ENCODE measurements at places on chromosomes 12 and 14.

- no peak for DNase-seq
Measured at GRCh38 chr14:88204221-88204620, 118.8 kb downstream of the KCNK10 start.

- no peak for DNase-seq
Measured at GRCh38 chr12:104956870-104957718, 996 bp downstream of the SLC41A2 start.

DNA sequence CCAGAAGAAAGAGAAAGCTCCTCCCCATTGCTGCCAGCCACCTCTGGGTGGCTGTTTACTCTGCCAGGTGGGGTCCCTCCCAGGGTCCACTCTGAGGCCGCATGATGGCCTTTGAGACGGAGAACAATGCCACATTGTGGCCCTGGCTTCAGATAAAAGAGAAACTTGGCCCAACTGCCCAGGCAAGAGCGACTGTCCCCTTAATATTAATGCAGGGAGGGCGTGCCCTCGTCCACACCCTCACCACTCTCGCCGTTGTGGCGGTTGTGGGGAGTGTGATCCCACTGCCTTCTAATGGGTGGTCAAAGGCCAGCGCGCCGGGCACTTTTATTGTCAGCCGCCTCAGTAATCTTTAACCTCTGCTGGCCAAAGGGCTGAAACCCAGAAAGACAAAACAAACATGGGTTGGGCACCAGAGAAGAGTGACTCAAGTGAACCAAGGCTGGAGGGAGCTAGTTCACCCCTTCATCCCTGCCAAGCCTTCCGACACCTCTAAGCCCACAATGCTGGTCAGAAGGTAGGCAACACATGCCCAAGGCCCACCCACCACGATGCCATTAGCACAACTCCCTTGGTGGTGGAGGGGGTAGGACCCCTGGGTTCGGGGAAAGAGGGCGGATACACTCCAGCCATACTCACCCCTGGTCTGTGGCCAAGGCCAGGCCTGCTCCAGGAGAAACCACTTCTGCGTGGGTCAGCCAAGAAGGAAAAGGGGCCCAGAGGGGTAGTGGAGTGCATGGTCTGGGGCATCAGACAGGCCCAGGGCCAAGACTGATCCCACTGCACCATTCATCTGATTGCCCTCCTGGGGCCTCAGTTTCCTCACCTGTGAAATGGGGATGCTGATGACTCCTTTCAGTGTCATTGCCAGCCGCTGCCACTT lies 44.5 kb upstream of the BCL11B start:
- no peak for DNase-seq

GRCh38 chr12:112130441-112130998 lies 5.2 kb downstream of the TRAFD1 start:
- peak; percentile 7 for DNase-seq

GRCh38 chr14:90985601-90986242 lies 74.7 kb downstream of the RPS6KA5 start:
- no peak for DNase-seq

DNA sequence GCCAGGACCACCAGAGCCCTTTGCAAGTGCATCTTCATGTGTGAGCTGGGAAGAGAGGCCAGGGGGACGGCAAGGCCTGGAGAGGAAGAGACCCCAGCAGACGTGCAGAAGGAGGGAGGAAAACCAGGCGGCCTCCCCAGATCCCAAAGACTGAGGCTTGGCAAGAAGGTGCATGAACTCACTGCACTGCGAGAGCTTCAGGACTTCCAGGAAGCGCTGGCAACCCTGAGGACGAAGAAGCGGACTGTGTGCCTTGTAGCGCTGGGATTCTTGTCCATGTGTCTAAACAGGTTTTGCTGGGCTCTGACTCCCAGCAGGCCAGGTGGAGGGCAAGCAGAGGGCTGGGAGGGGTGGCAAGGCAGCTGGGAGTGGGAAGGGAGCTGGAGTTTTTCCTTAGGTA lies 939 bp downstream of the TGFB3 start:
- no peak for DNase-seq

DNA sequence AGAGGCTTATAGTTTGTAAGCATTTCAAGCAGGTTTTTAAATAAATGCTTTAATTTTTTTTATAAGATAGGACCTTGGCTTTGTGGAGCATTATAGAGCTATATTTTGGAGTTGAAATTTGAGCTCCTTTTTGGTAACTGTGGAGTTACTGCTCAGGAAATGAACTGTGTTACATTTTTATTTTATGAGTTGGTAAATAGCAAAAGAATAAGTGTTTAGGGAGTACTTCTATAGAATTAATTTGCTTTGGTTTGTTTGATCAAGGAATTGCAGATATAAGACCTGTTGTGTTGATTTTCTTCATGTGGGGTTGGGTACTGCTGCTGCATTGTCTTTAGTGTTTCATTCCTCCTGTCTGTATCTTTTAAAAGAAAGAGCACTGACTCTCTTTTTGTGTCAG lies 3.5 kb downstream of the ATP2A2 start:
- DNase-seq = no peak

DNA sequence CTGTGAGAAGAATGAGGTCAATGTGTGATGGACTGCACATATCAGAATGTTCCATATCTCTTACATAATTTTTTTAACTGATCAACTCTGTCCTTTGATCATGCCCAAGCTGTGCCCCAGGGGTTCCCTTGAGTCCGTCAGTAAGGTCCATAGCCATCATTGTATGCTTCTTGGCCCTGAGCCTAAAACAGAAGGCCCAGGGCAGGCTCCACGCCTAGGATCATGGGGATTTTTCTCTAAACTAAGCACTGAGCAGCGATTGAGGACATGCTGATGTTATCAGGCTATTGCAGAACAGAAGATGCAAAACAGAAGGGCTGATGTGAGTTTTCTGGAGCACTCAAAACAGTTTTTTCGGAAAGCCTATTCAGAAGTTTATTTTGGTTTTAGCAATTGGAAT lies 20.9 kb downstream of the RNASE9 start:
- no peak for DNase-seq

DNA sequence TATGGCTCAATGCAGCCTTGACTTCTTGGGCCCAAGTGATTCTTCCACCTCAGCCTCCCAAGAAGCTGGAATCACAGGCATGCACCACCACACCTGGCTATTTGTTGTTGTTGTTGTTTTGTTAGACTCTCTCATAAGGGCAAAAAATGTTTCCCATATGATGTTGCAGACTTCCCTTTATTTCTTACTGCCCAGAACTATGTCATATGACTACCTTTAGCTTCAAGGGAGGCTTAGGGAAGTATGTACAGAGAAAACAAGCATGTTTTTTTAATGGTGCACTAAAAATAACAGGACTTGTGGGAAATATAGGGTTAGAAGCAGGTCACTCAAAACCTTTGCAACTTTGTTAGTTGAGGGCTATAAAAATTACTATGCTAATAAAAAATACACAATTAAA lies 4.3 kb upstream of the GPR19 start:
- DNase-seq = no peak

GRCh38 chr14:90087433-90087832 lies 25.6 kb downstream of the KCNK13 start:
- DNase-seq = peak; percentile 66

- DNase-seq = no peak
Measured at GRCh38 chr12:29804019-29804418, 20.3 kb upstream of the TMTC1 start.

DNA sequence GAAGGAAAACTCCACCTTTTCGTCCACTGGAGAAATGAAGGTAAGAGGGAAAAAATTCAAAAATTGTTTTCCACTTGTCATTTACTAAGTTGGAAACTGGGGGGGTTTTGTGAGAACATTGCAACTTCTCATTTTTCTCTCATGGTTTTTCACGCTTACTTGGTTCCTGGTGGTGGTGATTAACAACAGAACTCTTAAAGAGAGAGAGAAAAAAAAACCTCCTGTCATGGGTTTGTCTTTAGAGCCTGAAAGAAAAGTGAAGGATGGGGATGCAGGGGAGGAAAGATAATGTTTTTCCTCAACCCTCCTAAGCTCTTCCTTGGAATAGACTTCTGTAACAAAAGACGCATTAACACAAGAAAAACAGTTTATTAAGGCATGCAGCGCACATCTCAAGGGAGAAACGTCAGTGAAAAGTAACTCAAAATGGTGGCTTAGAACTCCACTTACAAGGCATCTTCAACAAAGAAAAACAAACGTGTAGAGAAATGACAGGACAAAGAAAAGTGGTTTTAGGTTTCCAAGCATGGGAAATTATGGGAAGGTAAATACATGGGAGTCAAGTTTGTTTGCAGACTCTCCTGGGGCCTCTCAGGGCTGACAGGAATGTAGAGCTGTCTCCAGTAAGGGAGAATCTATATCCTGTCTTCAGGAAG lies 81.9 kb upstream of the ATF7IP start:
- no peak for DNase-seq

GRCh38 chr12:524167-524951 lies 64.6 kb downstream of the B4GALNT3 start:
- no peak for DNase-seq

GRCh38 chr14:103699901-103700752 lies 15.1 kb downstream of the XRCC3 start:
- no peak for DNase-seq

DNA sequence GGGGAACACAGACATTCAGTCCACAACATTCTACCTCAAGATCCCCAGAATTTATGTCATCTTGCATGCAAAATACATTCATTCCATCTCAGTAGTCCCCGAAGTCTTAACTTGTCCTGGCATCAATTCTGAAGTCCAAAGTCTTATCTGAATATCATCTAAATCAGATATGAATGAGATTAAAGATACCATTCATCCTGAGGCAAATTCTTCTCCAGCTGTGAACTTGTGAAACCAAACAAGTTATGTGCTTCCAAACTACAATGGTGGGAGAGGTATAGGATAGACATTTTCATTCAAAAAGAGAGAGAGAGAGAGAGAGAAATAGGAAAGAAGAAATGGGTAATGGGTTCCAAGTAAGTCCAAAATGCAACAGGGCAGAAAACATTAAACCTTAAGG lies 390.6 kb downstream of the DPF3 start:
- DNase-seq = no peak

DNA sequence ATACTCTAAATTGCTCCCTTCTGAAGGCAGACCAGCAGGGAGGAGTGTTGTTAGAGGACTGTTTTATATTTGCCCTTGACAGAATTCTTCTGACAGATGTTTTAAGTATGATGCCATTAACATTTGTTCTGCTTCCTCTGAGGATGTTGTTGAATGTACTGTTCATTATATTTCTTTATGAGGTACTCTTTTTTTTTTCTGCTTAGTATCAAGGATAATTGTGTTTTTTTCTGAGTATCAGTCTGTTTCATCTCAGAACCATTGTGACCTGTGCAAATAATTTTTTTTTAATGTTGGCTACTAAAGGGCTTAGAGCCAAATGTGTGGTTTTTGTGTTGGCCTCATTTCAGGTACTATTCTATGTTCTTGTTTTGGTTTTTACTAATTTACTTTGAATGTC lies 10.6 kb downstream of the METAP2 start:
- DNase-seq = no peak

- DNase-seq = no peak
Measured at GRCh38 chr12:78376257-78376656, 488.3 kb upstream of the SYT1 start.

DNA sequence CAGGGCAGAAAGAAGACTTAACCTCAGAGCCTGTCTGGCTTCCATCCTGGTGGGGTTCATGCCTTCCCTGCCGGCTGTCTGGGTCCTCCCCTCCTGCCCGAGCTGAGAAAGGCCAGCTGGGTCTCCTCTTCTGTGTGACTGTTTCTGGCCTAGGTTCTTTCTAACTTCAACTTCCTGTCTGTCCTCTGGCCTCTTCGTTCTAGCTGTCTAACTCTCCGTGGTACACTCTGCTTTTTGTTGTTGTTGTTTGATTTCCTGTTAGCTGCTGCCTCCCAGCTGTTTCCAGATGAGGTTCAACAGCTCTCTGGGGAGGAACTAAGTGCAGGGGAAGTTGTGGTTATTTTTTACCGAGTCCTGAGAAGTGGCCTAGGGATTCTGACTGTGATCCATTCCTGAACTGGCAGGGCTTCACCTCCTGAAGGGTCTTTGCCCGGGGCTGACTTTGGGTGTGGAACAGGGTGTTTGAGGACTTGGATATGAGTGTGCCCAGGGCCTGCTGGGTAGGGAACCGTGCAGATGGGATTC lies 3.2 kb downstream of the MLXIP start:
- DNase-seq = peak; percentile 35

DNA sequence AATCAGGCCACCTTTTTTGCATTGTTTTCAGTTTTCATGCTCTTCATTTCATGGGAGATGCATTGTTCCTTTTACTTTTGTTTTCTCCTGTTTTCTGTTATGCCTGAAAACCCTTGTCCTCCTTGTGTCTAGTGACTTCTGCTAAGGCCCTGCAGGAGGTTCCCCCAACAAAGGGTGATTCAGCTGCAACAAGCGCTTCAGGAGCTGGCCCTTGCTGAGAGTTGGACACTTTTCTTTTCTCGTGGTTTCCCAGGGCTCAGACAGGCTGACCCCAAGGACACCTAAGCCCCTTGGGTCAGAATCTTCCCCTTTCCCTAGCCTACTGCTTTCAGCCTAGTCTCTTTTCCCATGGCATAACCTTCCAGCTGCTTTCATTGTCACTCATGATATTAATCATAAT lies 98.9 kb downstream of the PLXNC1 start:
- no peak for DNase-seq

- DNase-seq = no peak
Measured at GRCh38 chr12:59084511-59085375, 164.4 kb upstream of the LRIG3 start.

DNA sequence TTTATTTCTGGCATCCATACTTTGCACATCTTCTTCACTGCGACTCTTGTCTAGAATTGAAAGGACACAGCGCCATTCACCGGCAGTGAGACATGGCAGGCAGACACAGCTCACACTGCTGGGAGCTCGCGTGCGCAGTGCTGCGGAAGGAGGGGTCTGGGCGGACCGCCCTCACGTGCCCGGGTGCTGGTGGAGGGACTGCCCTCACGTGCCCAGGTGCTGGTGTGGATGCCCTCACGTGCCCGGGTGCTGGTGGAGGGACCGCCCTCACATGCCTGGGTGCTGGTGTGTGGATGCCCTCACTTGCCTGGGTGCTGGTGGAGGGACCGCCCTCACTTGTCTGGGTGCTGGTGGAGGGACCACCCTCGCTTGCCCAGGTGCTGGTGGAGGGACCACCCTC lies 27.9 kb upstream of the GOLGA3 start:
- DNase-seq = no peak

- DNase-seq = peak; percentile 26
Measured at GRCh38 chr12:51589060-51589459, 2.0 kb upstream of the SCN8A start.

- DNase-seq = peak; percentile 27
Measured at GRCh38 chr12:111673503-111673902, 12.3 kb downstream of the BRAP start.

DNA sequence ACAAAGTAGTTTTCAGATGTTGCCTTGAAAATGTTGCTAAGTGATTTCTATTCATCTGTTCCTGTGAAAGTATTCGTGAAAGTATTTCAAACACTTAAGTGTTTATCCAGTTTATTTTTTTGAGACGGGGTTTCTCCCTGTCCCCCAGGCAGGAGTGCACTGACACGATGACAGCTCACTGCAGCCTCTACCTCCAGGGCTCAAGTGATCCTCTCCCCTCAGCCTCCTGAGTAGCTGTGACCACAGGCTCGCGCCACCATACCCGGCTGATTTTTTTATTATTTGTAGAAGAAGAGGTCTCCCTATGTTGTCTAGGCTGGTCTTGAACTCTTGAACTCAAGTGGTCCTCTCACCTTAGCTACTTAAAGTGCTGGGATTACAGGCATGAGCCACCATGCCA lies 1.7 kb downstream of the ZDHHC17 start:
- DNase-seq = no peak

- no peak for DNase-seq
Measured at GRCh38 chr12:45803111-45803510, 73.6 kb downstream of the ARID2 start.
